Activated T-cell treated with anti-CD3 and anti-CD28 coated beads for 24 hours (primary cell): ENCODE measurements at places on chromosomes 12 and 14.
A peak's percentile ranks its signal among the peaks of the same experiment; 100 is the strongest.

DNA sequence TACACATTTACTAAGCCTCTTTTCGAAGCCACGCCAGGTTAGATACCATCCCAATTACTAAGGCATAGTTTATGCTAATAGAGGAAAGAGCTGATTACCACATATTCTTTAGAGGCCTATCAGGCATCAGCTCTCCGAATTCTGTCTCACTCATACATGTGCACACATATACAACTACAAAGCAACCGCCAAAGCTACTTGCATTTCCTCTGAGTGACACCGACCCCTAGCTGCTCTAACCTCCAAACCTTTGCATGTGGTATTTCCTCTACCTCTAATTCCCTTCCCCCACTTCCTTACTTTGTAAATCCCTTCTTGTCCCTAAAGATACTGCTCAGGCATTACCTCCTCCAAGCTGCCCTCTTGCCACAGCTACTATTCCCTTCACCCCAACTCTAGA lies 107.2 kb downstream of the DUSP6 start:
- DNase-seq = no peak

DNA sequence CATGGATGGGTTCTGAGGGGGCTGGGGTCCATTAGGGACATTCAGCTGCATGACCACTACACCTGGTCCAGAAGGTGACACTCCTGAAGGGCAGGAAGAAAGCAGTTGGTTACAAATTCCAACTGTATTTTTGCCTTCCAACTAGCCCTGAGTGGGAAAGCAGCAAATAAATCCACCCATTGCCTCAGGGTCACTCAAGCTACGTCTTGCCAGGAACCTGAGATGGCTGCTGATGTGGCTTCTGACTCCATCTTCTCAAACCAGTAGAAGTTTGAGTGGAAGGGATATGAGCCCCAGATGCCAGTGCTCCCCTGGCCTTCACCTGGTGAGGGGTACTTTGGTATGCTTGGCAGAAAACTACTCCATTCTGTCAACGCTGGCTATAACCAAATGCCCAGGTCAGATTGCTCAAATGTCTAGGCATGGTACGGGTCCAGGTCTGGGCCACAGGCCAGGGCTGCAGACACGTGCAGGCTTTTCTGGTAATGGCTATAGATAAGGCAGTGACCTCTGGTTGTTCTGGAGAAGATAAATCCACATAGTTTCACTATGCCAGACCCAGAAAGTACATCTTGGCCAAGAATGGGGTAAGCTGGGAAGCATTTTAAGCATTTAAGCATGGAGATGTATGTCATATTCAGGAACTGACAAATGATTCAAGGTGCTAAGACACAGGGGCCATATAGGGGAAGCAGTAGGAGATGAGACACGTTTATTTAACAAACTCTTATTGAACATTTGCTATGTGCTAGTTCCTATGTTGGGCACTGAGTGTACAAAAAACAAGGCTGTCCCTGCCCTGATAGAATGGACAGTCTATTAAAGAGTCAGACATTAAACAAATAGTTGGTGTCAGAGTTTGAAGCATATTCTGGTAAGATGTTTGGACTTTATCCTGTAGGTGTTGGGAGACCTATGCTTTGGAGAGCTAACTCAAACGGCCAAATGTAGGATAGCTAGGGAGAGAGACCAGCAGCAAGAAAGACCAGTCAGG lies 8.3 kb upstream of the STAC3 start:
- DNase-seq = no peak

DNA sequence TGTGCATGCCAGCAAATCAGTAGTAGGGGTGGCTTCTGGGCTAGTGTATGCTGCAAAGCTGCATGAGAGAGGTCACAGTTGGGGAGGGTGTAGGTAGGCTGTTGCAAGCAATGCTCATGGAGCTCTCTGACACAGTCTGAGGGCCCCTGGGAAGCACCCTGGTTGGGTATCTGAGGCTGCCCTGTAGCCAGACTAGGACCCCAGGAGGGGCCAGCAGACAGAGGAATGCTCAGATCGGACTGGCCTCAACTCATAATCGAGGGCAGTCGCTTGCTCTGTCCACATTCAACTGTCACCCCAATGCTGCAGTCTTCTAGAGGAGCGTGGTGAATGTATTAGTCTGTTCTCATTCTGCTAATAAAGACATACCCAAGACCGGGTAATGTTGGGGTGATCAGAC lies 204.0 kb upstream of the ALG10 start:
- DNase-seq = no peak

- no peak for DNase-seq
Observed at GRCh38 chr12:19150273-19150900, 20.9 kb downstream of the PLEKHA5 start.

GRCh38 chr12:11085419-11085818 lies 6.7 kb downstream of the TAS2R43 start:
- DNase-seq = peak; percentile 13
